ENCODE measurements at places on chromosomes 13 and 19.

DNA sequence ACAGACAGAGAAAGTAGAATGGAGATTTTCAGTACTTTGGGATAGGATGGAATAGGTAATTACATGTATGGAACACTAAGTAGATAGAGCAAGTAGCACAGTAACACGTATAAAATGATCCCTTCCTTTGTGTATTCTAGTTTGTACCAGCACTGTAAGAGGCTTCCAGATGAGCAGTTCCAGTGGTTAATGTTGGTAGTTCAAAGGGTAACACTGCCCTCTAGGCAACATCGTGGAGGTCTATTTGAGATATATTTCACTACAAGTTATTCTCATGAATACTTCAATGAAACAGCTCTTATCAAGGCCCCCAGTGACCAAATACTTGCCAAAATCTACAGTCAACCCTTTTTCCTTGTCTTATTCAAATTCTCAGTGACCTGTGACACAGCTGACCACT lies 13.5 kb upstream of the ZNF563 start:
- peak; percentile 24 for DNase-seq

GRCh38 chr19:40586611-40587010 lies 9.9 kb downstream of the SHKBP1 start:
- DNase-seq: no peak

DNA sequence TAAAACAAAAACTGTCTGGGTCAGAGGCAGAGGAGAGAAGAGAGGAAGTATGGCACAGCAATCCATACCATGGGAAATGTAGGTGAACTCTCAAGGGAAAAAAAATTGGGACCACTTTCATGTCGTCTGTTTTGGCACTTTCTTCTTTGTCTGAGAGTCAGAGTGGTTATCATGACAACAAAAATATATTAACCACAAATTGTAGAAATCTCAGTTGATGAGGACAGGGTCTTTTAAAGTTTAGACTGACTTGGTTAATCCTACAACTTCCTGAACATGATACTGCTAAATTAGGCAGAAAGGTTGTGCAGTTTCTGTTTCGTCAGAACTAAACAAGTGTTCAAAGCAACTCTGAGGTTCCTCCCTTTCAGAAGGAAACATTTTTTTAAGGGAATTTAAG lies 15.2 kb downstream of the KLF5 start:
- DNase-seq: no peak

DNA sequence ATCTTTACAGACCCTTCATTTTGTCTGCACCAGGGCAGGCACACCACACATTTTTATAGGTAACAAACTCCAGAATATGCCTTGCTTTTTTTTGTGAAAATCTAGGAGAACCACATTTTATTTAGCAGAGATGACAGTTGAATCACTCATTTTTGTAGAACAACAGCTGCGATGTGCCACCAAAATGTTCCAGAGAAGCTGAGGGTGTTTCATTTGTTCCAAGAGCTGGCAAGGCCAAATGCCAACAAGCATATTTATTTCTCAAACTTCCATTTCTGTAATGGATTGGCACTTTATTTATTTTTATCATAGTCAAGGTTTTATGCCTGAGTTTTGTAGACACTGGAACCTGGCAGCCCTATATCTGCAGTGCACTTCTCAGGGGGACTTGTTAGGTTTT lies 10.4 kb downstream of the OLFM4 start:
- no peak for DNase-seq

GRCh38 chr19:18029617-18030338 lies 21.8 kb downstream of the ARRDC2 start:
- no peak for DNase-seq

GRCh38 chr13:111005808-111006505 lies 91.1 kb upstream of the ANKRD10 start:
- no peak for DNase-seq

GRCh38 chr19:33157906-33158305 lies 26.0 kb downstream of the WDR88 start:
- peak; percentile 9 for DNase-seq

GRCh38 chr19:41175801-41176777 lies 16.9 kb upstream of the CYP2S1 start:
- no peak for DNase-seq

DNA sequence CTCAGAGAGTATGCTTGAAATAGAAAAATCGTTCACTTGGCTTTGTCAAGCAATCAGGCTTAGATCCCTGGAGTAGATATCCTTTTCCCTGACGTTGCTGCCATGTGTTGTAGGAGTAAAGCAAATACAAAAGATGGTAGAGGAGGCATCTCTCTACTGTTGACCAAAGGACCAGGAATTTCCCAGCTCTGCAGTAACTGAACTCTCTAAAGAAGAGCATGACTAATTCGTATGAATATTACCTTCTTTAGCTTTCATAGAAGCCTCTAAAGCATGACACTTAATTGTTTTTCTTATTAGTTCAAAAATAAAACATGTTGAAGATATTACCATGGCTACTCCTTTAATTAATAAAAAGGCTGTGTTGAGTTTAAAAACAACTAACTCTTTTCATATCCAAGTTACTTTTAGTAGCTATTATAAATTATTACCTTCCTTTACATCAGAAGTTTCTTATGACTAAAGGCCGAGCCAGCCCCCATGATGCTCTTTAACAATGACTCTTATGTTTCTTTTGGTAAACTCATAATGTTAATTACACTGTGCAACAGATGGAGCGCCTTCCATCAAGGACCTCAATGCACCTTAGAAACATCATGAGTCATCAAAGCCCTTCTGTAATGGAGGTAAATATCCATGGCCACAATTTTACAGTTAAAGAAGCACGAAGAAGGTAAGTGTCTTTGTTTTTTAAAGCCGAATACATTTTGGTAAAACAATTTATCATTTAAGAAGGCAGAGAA lies 352.4 kb downstream of the KLF5 start:
- no peak for DNase-seq

DNA sequence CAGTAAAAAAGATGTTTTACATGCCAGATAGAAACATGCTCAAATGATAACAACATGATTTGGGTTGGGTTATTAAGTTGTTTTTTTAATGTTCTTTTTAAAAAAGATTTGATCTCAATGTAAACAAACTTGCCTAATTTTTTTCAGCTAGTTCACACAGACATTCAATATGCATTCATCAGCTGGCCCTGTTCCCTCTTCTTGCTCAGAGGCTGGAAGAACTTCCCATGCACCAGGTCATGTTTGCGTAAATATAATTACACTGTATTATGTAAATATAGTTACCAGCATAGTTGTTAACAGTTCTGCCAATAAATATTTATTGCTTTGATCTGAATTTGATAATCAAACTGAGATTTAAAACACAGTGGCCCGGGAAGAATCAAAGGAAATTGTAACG lies 70.6 kb downstream of the ATP11A start:
- DNase-seq: no peak

DNA sequence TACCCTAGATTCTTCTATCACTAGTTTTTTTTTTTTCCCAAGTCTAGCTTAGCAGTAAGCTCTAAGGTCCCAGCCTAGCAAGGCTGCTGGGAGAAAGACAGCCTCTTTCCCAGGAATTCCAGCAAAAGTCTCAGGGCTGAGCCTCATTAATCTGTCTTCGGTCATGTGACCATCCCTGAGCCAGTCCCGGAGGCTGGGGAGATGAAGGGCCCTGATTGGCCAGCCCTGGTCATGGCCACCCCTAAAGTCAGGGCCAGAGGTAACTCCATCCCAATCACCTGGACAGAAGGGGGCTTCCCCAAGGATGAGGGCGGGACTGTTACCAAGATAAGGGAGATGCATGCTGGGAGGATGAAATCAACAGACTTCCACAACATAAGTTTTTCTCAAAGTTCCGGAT lies 43.3 kb downstream of the CCNE1 start:
- no peak for DNase-seq
